Stimulated activated naive CD8-positive, alpha-beta T cell treated with anti-CD3 and anti-CD28 coated beads, Interleukin-15, amount 100 ng/mL, for 72 hours (primary cell): ENCODE measurements at places on chromosomes 3 and 15.

- DNase-seq = no peak
Measured at GRCh38 chr3:12131351-12132090, 27.2 kb downstream of the TIMP4 start.

- no peak for DNase-seq
Measured at GRCh38 chr3:16411441-16411840, 102.1 kb downstream of the RFTN1 start.

- DNase-seq = no peak
Measured at GRCh38 chr15:44308889-44309288, 20.4 kb downstream of the GOLM2 start.

GRCh38 chr3:192750201-192750600, 22.9 kb upstream of the FGF12 start:
- DNase-seq = no peak

DNA sequence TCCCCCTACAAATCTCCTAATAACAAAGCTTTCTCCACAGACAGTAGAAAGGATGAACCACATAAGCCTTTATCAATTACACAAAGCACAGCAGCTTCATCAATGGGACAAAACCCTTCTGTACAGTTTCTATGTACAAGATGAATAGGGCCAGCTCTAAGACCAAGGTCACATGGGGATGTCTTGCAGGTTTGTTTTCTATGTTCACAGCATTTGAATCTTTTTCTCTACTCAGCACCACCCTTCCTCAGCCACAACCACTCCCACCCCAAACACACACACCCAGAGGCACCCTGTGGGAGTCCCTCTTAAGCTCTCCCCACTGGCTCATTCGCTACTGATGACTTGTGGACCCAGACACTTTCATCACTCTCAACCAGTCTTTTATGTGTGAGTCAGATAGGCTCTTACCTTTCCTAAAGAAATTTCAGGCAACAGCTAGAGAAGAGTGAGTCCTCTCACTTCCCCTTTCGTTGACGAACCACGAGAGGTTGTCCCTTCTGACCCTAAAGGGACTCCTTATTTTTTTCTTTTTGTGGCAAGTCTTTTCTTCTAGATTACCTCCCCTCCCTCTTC, 57.9 kb downstream of the ARHGAP31 start:
- peak; percentile 64 for DNase-seq

DNA sequence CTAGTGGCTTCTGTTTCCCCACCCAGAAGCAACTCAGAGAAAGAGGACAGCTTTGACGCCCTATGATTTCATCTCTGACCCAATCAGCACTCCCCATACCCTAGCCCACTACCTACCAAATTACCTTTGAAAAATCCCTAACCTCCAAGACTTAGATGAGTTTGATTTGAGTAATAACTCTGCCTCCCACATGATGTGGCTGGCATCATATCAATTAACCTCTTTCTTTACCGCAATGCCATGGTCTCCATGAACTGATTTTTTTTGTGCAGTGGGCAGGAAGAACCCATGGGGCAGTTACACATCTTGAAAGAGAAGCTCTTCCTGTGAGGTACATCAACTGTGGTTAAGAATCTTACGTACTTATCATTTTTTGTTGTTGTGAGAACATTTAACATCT, 25.5 kb upstream of the APOD start:
- DNase-seq = peak; percentile 82

GRCh38 chr3:61505197-61505596, 56.2 kb upstream of the PTPRG start:
- no peak for DNase-seq

DNA sequence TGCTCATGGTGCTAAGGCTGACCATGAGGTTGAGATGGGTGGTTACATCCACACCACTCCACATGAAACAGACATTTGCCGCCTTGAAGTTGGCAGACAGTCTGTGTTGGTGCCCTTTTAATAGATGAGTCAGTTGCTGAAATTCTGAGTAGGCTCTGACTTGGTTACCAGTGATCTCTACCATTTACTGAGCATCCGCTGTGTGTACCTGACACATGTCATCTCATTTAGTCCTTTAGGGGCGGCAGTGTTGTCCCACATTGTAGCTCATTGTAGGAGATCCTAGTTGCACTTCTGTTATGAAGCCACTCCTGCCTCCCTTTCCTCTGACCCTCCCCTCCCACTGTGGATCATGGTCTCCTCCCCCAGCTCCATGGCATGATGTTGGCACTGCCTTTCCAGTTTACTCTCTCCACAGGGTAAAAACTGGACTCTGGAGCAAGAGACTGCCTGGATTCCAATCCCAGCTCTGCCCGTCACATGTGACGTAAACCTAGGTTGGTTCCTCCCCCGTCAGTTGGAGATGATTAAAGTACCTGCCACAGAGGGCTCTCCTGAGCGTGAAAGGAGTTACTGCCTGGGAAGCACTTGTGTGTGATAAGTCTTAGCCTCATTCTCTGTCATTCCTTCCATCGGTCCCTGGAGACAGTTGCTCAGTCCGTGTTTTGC, 21.6 kb downstream of the SLCO3A1 start:
- DNase-seq = no peak

GRCh38 chr15:82742134-82742533, 32.5 kb upstream of the AP3B2 start:
- no peak for DNase-seq

DNA sequence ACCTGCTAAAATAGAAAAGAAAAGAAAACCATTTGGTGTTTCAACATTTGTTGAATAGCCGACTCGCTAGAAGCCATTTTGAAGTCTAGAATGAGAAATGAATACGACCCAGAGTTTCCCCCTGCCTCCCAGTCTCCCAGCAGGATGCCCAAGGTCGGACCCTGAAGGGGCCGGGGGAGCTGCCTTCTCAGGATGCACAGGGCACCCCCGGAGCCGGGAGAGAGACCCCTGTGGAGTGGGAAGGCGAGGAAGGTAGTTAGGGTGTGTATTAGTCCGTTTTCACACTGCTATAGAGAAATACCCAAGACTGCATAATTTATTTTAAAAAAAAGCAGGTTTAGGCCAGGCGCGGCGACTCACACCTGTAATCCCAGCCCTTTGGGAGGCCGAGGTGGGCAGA, 44.7 kb downstream of the NIPA2 start:
- no peak for DNase-seq

DNA sequence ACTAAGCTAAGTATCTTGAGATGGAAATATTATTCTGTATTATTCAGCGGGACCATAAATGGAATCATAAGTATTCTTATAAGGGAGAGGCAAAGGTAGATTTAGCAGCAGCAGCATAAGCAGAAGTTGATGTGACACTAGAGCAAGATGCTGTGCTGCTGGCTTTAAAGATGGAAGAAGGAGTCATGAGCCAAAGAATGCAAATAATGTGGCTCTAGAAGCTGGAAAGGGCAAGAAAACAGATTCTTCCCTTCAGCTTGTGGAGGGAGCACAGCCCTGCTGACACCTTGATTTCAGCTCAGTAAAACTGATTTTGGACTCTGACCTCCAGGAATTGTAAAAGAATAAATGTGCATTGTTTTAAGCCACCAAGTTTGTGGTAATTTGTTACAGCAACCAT, 144.2 kb upstream of the ANKRD28 start:
- no peak for DNase-seq

DNA sequence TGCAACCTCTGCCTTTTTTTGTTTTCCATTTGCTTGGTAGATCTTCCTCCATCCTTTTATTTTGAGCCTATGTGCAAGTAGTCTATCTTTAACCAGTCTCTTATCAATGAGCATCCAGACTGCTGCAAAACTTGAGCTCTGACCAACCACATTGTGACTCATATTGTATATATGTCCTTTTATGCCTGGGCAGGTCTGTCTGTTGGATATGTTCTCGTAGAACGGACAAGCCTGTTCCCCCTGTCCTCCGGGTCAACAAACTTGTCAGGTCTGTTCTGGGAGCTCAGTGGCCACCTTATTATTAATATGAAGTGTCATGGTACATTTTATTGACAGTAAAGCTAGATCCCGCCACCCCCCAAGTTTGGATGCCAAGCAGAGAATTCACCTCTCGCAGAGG, 252.9 kb upstream of the ST8SIA2 start:
- no peak for DNase-seq

DNA sequence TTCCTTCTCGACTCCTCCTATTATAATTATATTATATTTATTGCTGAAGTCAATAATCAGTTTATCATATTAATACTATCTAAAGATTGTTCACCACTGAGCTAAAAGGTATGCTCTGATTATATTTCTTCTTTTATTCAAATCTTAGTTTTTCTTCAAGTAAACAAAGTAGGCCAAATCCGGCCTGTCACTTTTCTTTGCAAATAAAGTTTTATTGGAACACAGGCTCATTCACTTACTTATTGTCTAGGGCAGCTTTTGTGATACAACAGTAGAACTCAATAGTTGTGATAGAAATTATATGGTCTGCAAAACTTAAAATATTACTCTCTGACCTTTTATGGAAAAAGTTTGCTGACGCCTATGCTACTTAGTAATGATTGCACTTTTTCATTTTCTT, 92.4 kb upstream of the DNAJC19 start:
- DNase-seq = no peak

- DNase-seq = no peak
Measured at GRCh38 chr3:102529452-102529851, 94.6 kb downstream of the ZPLD1 start.

- peak; percentile 33 for DNase-seq
Measured at GRCh38 chr3:122100591-122101463, 45.7 kb downstream of the CD86 start.

DNA sequence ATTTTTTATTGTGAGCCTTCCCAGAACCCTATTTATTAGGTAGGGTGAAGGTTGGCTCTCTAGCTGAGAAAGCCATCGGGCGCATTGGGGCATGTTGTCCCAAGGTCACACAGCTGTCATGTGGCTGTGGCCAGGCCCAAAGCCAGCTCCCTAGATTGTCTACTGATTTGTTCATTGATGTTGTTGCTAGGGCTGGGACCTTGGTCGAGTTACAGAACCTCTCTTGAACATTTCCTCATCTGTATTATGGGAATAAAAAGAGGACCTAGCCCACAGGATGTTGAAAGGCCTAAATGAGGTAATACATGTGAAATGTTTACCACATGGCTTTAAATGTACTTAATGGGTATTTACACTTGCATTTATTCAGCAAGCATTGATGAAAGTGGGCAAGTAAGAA, 252.5 kb downstream of the SUCLG2 start:
- no peak for DNase-seq

- no peak for DNase-seq
Measured at GRCh38 chr3:181457190-181457589, 254.5 kb upstream of the SOX2 start.

DNA sequence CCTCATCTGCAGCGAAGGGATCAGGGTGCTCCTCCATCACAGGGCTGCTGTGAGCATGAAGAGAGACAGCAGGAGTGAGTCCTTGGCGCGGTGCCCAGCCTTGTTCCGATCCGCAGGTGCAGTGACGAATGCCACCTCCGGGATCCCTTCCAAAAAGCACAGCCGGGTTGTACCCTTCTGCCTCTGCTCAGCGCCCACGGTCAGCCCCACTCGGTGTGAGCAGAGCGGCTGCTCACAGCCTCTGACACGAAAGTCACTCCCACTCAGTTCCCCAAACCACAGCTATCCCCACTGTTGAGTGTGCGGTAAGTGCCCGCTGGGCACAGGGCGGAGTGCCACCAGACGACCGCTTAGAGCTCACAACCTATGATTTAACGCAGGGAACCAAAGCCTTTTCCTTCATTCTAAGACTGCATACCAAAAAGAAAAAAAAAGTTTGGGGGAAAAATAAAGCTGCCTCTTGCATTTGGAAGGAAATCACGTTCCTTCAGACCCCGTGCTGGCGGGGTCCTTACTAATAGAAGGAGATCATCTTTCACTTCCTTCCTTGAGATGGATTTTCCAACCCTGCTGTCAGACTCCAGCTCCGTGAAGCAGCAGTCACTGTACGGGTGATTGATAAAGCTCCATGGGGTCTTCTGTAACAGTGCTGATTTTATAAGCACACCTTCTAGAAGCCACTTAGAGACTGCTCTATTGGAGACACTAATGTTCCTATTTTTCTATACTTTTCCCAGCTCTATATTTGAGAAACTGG, 34.7 kb upstream of the TUBGCP5 start:
- no peak for DNase-seq

DNA sequence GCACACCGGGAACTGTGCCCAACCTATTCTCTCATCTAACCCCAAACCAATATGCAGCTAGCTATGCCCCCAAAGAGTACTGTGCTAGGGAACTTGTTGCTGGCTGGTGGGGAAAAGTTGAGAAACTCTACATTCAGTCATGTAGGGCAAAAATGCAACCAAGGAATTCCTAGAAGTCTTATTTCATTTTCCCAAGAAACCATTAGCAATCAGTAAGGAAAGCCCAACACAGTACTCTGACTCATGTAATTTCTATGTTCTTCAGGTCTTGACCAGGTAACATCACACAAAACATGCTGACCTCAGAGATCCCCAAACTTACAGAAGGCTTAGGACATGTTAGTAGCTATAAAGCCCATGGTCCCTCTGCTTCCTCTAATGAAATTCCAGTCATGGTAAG, 52.1 kb downstream of the TASOR start:
- no peak for DNase-seq

- DNase-seq = no peak
Measured at GRCh38 chr3:52073490-52073889, 17.1 kb upstream of the DUSP7 start.

DNA sequence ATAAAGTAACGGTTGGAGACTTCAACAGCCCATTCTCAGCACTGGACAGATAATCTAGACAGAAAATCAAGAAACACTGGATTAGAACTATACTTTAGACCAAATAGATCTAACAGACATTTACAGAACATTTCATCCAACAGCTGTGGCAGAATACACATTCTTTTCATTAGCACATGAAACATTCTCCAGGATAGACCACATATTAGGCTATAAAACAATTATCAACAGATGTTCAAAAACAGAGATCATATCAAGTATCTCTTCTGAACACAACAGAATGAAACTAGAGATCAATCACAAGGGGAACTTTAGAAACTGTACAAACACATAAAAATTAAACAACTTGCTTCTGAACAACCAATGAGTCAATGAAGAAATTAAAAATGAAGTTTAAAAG, 133.3 kb downstream of the ADAM10 start:
- DNase-seq = no peak

DNA sequence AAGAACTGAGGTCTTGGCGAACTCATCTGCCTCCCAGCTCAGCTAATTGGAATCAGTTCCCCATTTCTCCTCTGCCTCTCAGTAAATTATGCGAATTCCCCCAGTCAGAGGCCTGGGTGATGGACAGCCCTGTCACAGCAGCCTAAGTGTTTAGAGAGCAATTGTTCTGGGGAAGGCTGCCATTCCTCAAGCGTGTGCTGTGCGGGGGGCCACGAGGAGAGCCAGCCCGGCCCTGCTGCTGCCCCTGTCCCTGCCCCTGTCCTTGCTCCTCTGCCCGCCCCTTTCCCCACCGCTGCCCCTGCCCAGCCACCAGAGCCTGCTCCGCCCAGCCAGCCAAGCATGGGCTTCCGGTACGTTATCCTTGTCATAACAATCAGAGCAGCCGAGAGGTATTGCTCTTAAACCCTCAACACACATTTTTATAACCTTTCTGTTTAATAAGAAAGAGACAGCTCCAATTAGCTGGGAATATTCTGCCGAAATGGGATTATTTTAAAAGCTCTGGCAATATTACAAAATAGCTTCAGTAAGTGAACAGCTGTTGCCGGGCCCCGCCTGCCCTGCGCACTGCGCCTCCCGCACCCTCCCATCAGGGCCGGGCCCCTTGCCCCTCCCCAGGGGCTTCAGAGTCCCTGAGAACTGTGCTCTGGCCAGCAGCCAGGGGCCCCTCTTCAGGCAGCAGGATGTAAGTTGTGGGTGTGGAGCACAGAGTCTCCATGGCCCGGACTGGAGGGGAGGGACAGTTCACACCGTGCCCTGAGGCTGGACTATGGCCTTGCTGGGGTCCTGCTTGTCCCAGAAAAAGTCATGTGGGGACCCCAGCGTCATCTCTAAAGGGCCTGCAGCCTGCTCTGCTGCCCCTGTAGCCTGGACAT, 12.4 kb upstream of the CACNA2D2 start:
- DNase-seq = no peak

GRCh38 chr15:70023769-70024491, 73.8 kb downstream of the TLE3 start:
- DNase-seq = no peak
